ENCODE measurements at places on chromosomes 12 and 14. TPM values are rescaled to one million over a fixed set of nuclear protein-coding genes. Genes with fewer than 3 reads are reported as not detected.
A peak's percentile ranks its signal among the peaks of the same experiment; 100 is the strongest.

MIP gene
- not detected for total RNA-seq

PLA2G1B gene
- not detected for total RNA-seq

CYP27B1 gene
- total RNA-seq, result 7.1 TPM

MFAP5 gene
- total RNA-seq, result not detected

PMCH gene
- not detected for total RNA-seq

DNAH10 gene
- 0.19 TPM for total RNA-seq

AMN1 gene
- total RNA-seq, result 4.7 TPM

IFI27L2 gene
- 69.3 TPM for total RNA-seq

GRCh38 chr12:6869049-6870021, 2.0 kb downstream of the TPI1 start:
- H3K4me3 ChIP-seq, result peak overlapping the region; percentile 98
- H3K27me3 ChIP-seq, result no peaks in the 10 kb centered on the region
- H3K36me3 ChIP-seq, result peaks cover 61% of the 10 kb centered on the region
- H3K4me1 ChIP-seq, result peaks cover 59% of the 10 kb centered on the region
- peak; percentile 90 for DNase-seq

- H3K4me3 ChIP-seq, result no peak overlapping the region
- H3K27ac ChIP-seq, result no peak overlapping the region
- H3K27me3 ChIP-seq, result no peaks in the 10 kb centered on the region
- no peak for DNase-seq
These were observed 140.1 kb downstream of the SYNE2 start for GRCh38 chr14:63992858-63993257.

- H3K4me3 ChIP-seq, result no peak overlapping the region
- no peaks in the 10 kb centered on the region for H3K36me3 ChIP-seq
These were observed 215.0 kb downstream of the PRKD1 start for GRCh38 chr14:29712601-29713000.

- no peak overlapping the region for H3K27ac ChIP-seq
- H3K27me3 ChIP-seq, result no peaks in the 10 kb centered on the region
- peak; percentile 2 for DNase-seq
- H3K4me1 ChIP-seq, result no peaks in the 10 kb centered on the region
- no peaks in the 10 kb centered on the region for H3K36me3 ChIP-seq
These were observed 283.6 kb downstream of the DPF3 start for GRCh38 chr14:72610096-72610830.

- H3K36me3 ChIP-seq, result no peaks in the 10 kb centered on the region
- no peak overlapping the region for H3K27ac ChIP-seq
- no peaks in the 10 kb centered on the region for H3K4me1 ChIP-seq
- H3K27me3 ChIP-seq, result no peaks in the 10 kb centered on the region
- H3K4me3 ChIP-seq, result no peak overlapping the region
These were observed 288.6 kb downstream of the FOXN3 start for GRCh38 chr14:89128311-89129026.

GRCh38 chr14:21219561-21220111, 49.6 kb downstream of the HNRNPC start:
- H3K27ac ChIP-seq, result peak overlapping the region; percentile 55
- no peak overlapping the region for H3K4me3 ChIP-seq
- no peaks in the 10 kb centered on the region for H3K27me3 ChIP-seq
- H3K36me3 ChIP-seq, result peaks cover 64% of the 10 kb centered on the region

DNA sequence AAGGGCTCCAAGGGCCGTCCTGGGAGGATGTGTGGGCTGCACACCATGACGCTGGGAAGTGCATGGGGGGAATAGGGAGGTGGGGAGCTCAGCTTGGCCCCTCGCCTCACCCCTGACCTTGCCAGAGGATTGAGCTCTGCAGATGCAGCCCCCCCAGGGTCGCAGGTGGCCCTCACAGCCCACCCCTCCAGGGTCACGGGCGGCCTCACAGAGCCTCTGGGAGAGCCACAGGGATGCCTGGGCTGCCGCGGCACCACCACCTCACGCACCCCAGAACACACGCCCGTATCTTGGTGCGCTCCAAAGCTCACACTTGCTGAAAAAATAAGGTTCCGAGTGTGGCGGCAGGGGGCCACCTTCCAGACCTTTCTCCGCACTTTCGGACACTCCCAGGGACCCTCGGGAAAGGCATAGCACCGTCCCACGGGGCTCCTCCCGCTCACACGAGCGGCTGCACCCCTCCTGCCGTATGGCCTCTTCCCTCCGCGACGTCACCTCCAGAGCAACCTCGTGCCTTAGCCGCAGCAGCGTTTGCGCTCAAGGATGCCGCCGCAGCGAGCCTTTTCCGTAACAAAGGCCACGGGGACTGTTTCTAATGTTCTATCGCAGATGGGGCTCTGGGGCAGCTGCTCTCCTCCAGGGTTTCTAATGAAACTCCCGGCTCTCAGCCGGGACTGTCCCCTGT, 9.9 kb upstream of the FBRSL1 start:
- no peaks in the 10 kb centered on the region for H3K36me3 ChIP-seq
- H3K4me1 ChIP-seq, result peaks cover 21% of the 10 kb centered on the region
- no peak for DNase-seq
- no peak overlapping the region for H3K27ac ChIP-seq
- peaks cover 2% of the 10 kb centered on the region for H3K27me3 ChIP-seq

GRCh38 chr12:50425589-50426258, 25.0 kb downstream of the LARP4 start:
- H3K4me3 ChIP-seq, result no peak overlapping the region
- peaks cover 8% of the 10 kb centered on the region for H3K36me3 ChIP-seq
- DNase-seq, result no peak
- H3K27ac ChIP-seq, result no peak overlapping the region

GRCh38 chr12:5556033-5556614, 124.2 kb downstream of the NTF3 start:
- no peak overlapping the region for H3K27ac ChIP-seq
- H3K4me1 ChIP-seq, result no peaks in the 10 kb centered on the region
- H3K27me3 ChIP-seq, result peaks cover 2% of the 10 kb centered on the region
- H3K36me3 ChIP-seq, result no peaks in the 10 kb centered on the region

GRCh38 chr14:31902002-31902401, 175.1 kb upstream of the ARHGAP5 start:
- H3K27me3 ChIP-seq, result no peaks in the 10 kb centered on the region
- H3K4me1 ChIP-seq, result no peaks in the 10 kb centered on the region
- no peak overlapping the region for H3K4me3 ChIP-seq
- no peaks in the 10 kb centered on the region for H3K36me3 ChIP-seq
- no peak overlapping the region for H3K27ac ChIP-seq

GRCh38 chr12:26689281-26689841, 143.6 kb downstream of the ITPR2 start:
- H3K4me1 ChIP-seq, result no peaks in the 10 kb centered on the region
- no peak overlapping the region for H3K27ac ChIP-seq
- no peak for DNase-seq
- peaks cover 20% of the 10 kb centered on the region for H3K36me3 ChIP-seq
- no peaks in the 10 kb centered on the region for H3K27me3 ChIP-seq

DNA sequence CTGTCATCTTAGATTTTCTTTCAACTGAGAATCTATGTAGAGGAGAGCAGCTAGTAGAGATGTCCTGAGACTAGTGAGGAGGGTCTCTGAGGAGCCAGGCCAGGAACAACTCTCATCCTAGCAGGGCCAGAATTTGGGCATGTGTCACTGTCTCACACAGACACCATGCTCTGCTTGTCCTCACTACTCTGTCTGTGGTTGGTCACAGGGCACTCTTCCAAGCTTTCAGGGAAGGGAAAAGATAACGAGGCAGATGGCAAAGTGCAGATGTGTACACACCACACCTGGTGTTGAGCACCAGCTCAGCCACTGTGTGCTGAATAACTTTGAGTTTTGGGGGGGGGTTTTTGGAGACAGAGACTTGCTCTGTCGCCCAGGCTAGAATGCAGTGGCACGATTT, 2.5 kb downstream of the SSPN start:
- no peak overlapping the region for H3K27ac ChIP-seq
- peaks cover 5% of the 10 kb centered on the region for H3K4me1 ChIP-seq
- no peak for DNase-seq
- H3K27me3 ChIP-seq, result peaks cover 36% of the 10 kb centered on the region
- no peaks in the 10 kb centered on the region for H3K36me3 ChIP-seq

DNA sequence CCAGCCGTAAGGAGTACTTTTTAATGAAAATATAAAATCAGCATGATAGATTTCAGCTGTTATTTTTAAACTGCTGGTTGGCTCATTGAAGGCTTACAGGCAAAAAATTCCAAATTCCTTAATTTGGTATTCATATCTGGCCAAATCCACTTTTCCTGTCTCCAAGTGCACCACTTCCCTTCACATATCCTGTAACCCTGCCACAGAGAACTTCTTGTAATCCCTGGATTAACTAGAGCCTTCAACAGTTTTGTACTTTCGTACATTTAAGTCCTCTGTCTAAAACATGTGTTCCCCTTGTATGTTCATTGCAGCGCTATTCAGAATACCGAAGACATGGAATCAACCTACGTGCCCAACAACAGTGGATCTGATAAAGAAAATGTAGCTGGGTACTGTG, 9.6 kb downstream of the PUS7L start:
- no peak overlapping the region for H3K4me3 ChIP-seq
- H3K36me3 ChIP-seq, result peaks cover 38% of the 10 kb centered on the region
- no peak for DNase-seq
- no peak overlapping the region for H3K27ac ChIP-seq
- H3K4me1 ChIP-seq, result peaks cover 18% of the 10 kb centered on the region

DNA sequence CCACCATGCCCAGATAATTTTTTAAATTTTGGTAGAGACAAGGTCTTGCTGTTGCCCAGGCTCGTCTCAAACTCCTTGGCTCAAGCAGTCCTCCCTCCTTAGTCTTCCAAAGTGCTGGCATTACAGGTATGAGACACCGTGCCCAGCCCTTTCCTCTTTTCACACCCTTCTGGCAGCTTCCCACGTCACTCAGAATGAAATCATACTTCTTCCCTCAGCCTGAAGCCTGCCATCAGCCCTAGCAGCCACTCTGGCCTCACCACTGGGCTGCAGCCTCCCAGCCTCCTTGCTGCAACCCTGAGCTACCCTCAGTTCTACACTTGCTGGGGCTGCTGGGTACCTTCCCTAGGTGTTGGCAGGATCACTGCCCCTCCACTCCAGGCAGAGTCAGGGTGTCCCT, 18.2 kb downstream of the ANKRD9 start:
- H3K4me1 ChIP-seq, result no peaks in the 10 kb centered on the region
- no peak overlapping the region for H3K27ac ChIP-seq
- no peaks in the 10 kb centered on the region for H3K36me3 ChIP-seq
- no peak for DNase-seq

DNA sequence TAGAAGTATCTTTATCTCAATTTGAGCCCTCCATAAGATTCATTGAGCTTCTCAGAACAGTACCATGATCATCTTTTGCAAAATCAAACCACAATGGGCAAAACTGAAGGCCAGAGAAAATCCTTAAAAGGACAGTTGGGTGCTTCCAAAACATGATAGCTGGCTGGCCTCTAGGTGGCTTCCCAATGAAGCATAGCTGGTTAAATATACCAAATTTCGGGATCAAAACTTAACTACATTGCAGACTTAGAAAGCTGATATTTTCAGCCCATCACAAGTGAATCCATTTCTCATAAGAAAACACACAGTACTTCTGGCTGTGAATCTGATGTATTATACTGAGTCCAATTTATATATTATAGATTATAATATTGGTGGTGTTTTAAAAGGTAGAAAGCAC, 15.3 kb upstream of the PIK3C2G start:
- no peaks in the 10 kb centered on the region for H3K36me3 ChIP-seq
- H3K4me1 ChIP-seq, result no peaks in the 10 kb centered on the region
- no peak overlapping the region for H3K4me3 ChIP-seq
- no peaks in the 10 kb centered on the region for H3K27me3 ChIP-seq
- no peak for DNase-seq

DNA sequence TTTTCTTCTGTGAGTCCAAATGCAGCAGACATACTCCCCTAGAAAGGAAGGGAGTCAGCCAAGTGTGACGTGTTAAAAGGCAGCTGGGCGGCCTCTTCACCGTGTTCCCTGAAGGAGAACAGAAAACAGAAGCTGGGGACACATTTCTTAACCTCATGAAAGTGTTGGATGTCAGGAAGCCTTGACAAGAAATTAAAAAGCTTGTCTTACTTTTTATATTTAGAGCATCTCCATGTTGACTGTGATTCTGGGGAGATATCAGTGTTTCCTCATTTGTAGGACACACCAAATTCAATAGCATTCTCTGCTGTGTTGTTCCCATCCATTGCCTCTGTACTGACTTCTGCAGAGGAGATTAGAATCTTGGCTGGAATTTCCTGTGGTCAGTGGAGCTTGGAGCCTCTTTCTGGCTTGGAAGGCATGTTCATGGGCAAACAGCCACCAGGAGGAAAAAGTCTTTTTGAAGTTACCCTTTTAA, 93.7 kb downstream of the RMST start:
- H3K36me3 ChIP-seq, result no peaks in the 10 kb centered on the region
- H3K4me3 ChIP-seq, result no peak overlapping the region
- H3K27ac ChIP-seq, result no peak overlapping the region

GRCh38 chr14:95184413-95184790, 27.1 kb upstream of the DICER1 start:
- DNase-seq, result no peak
- no peak overlapping the region for H3K27ac ChIP-seq
- H3K4me3 ChIP-seq, result no peak overlapping the region
- H3K4me1 ChIP-seq, result no peaks in the 10 kb centered on the region
- H3K27me3 ChIP-seq, result peaks cover 27% of the 10 kb centered on the region

- no peak overlapping the region for H3K27ac ChIP-seq
- H3K36me3 ChIP-seq, result no peaks in the 10 kb centered on the region
- no peaks in the 10 kb centered on the region for H3K27me3 ChIP-seq
- H3K4me1 ChIP-seq, result peaks cover 10% of the 10 kb centered on the region
- no peak overlapping the region for H3K4me3 ChIP-seq
These were observed 8.4 kb upstream of the C12orf75 start for GRCh38 chr12:105322070-105322469.

GRCh38 chr12:55842681-55843429, at the start of gene MMP19:
Gene MMP19 (minus strand): TSS chr12:55842936. CDS start chr12:55842830, 106 bp downstream.
- no peaks in the 10 kb centered on the region for H3K36me3 ChIP-seq
- no peak for DNase-seq
- no peaks in the 10 kb centered on the region for H3K27me3 ChIP-seq
- peaks cover 11% of the 10 kb centered on the region for H3K4me1 ChIP-seq

- DNase-seq, result peak; percentile 47
- H3K27ac ChIP-seq, result no peak overlapping the region
- peaks cover 48% of the 10 kb centered on the region for H3K4me1 ChIP-seq
These were observed 35.0 kb downstream of the CORO1C start for GRCh38 chr12:108696111-108696995.

- H3K27ac ChIP-seq, result peak overlapping the region; percentile 52
- no peak overlapping the region for H3K4me3 ChIP-seq
- no peaks in the 10 kb centered on the region for H3K27me3 ChIP-seq
These were observed 70.6 kb downstream of the KIF21A start for GRCh38 chr12:39372204-39372925.

DNA sequence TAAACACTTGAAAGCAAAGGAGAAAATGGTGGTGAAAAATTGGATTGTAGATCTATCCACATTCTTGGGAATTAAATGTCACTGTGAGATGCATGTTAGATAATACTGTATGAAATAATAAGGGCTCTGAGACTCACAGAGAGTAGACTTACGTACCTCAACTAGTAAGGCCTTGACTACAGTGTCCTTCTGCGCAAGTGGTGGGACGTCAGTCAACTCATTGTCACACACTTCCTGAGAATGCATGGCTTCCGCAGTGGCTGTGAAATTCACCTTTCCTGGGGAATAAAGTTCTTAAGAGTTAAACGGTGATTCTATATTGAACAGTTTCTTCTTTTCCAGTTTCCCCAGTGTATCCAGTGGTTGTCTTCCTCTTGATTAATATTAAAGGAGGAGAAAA, 32.6 kb upstream of the PZP start:
- H3K4me3 ChIP-seq, result peak overlapping the region; percentile 40
- H3K4me1 ChIP-seq, result peaks cover 44% of the 10 kb centered on the region
- H3K36me3 ChIP-seq, result no peaks in the 10 kb centered on the region
- no peak overlapping the region for H3K27ac ChIP-seq
